G401 (cell line): ENCODE measurements at places on chromosomes 16 and 17. TPM values are rescaled to one million over a fixed set of nuclear protein-coding genes. Genes with fewer than 3 reads are reported as not detected.

DNA sequence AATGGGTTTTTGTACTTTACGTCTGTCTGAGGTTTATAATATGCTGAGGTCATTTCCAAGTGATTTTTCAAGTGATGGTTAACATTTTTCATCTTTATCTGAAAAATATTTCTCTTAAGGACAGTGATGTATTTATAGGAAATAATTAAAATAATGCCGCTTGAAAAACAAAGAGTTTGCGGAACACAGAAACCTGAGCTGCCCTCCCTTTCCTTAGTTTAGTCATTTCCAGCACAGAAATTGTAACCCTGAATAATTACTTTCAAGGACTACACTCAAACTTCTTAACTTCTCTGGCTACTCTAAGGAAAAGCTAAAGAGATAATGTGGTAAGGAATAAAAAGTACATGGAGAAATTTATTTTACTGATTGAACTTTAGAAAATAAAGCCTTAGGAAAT, 54.6 kb downstream of the MRTFB start:
- DNase-seq, result no peak

Gene SLFN14
- total RNA-seq, result not detected in 2 replicates

Gene TELO2
- 86.9 and 97.8 TPM in 2 replicates for total RNA-seq

- no peak for DNase-seq
These were observed 74.0 kb upstream of the CREBBP start for GRCh38 chr16:3954411-3954921.

DNA sequence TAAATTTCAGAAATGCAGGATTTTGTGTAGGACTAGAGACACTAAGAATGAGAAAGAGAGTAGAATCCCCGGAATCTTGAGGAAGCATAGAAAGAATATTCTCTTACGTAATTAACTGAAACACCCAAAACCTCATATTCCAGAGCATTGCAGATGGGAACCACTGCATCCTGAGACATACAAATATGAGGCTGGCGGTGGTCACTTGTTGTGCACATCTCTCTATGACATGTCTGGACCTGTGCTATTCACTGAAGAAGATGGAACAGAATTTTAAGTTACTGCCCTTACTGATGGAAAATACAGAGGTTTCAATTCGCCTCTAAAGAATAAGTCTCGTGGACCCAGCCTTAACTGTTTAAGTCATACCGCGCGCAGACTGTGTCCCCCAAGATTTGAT, 806 bp downstream of the RAD51C start:
- no peak for DNase-seq

DNA sequence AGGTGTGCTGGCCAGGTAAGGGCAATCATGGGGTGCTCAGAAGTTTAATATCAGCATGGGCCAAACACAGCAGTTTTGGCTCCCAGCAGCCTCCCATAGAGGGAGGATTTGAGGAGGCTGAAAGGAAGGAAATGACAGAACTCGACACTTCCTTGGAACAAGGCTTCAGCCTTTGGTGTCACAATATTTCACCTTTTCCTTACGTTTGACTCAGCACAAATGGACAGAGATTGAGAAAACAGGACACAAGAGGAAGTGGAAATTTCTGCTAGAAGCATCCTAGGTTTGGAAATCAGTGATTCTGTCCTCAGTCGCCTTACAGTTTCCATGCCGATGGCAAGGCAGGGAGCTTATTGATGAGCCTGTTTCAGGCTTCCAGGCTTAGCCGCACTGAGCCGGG, 181.4 kb downstream of the MAF start:
- no peak for DNase-seq

DNA sequence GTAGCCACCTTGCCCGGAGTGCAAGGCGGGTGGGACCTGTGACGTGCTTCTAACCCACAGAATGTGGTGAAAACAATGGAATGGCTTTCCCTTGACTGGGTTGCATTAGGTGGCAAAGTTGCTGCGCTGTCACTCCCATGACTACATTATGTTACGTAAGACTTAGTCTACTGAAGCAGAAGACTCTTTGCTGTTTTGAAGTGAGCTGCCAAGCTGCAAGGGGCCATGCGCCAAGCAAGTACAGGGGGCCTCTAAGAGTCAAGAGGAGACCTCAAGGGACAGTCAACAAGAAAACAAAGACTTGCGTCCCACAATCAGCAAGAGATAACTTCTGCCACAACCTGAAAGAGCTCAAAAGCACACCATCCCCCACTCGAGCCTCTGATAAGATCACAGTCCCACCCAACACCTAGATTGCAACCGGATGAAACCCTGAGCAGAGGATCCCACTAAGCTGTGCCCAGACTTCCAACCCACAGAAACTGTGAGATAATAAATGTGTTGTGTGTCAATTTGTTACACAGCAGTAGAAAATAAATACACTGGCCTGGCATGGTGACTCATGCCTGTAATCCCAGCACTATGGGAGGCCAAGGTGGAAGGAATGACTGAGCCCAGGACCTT, 16.5 kb downstream of the ANKRD11 start:
- no peak for DNase-seq

DNA sequence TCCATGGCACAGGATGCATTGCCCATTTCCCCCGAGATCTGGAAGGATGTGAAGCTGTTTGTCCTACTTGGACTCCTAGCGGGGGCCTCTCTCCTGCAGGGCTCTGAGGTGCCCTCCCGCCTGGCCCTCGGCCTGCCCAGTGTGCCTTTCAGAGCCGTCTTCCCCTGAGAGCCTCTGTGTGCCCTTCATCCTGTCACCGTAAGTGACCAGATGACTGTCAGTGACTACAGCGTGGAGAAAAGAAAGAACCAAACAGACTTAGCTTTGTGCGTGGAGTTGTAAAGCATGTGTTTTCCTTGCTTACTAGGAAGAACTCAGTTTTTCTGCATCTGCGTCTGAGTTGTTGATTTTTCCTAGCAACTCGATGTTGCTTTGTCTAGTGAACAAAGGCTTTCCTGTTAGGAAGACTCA, 56.1 kb downstream of the BANP start:
- DNase-seq, result peak; percentile 34

GRCh38 chr17:80220736-80221215, 549 bp downstream of the SLC26A11 start:
- DNase-seq, result peak; percentile 16

DNA sequence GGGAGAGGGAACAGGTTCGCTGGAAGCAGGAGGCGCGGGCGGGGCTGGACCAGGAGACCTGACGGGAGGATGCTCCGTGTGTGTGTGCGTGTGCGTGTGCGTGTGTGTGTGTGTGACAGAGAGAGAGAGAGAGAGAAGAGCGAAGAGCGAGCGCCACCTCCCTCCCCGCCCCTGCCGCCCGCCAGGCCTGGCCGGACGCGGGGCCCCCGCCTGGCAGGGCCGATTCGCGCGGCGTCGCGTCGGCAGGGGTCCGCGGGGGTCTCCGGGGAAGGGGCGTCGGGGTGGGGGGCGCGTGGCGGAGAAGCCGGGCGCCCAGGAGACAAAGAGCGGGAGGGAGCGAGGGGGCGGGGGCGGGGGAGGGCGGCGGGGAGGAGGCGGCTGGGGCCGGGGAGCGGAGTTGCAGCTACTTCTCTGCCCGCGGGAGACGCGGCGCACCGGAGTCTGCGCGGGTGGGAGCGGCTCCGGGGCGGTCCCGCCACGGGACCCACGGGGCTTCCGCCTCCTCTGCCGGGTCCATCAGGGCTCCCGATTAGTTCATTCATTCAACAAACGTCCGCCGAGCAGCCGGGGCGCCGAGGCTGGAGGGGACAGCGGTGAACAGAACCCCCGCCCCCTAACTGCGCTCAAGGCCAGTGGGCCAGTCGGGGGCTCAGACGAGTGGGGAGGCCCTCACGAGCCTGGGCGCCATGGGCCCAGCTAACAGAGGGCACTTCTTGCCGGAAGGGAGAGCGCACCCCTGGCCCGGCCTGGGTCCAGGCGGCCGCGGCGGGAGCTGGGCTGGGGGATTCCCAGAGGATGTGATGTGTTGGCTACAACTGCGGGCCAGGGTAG, at the start of gene SAMD14:
SAMD14 (minus strand) TSS at position 433 of the 831 bp plus-strand sequence. CDS start 5,201 bp downstream, outside the sequence.
- peak; percentile 87 for DNase-seq

DNA sequence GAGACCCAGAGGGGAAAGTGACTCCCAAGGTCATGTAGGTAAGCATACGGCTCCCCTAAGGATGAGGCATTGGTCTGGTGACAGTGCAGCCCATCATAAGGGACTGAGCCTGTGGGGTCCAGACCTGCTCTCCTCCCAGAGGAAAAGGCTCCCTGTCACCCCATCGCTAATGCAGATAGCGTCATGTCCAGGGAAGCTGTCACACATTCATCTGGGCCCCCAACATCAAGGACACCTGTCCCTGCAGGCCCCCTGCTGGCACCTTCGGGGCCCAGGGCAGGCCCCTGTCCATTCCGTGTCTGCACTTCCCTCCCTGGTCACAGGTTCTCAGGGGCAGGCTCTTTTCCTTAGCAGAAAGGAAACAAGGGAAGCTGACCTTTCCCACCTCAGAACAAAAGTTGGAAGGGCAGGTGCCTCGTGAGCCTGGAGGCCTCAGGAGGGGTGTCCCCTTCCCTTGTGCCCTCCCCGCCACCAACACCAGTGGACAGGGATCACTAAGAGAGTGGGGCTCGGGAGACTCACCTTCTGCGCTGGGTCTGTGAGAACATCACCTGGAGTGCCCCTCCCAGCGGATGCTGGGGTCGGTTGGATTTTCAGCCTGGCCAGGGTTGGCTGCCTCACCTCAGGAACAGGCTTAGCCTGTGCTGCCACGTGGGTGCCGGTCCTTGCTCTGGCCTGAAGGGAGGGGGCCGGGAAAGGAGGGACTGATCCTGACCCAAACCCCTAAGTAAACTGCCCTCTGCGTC, 17.3 kb upstream of the LASP1NB start:
- no peak for DNase-seq

GRCh38 chr17:17855976-17856375, 19.2 kb upstream of the SREBF1 start:
- peak; percentile 51 for DNase-seq

Gene PRAC2
- 9.5 and 42.2 TPM in 2 replicates for total RNA-seq

DNA sequence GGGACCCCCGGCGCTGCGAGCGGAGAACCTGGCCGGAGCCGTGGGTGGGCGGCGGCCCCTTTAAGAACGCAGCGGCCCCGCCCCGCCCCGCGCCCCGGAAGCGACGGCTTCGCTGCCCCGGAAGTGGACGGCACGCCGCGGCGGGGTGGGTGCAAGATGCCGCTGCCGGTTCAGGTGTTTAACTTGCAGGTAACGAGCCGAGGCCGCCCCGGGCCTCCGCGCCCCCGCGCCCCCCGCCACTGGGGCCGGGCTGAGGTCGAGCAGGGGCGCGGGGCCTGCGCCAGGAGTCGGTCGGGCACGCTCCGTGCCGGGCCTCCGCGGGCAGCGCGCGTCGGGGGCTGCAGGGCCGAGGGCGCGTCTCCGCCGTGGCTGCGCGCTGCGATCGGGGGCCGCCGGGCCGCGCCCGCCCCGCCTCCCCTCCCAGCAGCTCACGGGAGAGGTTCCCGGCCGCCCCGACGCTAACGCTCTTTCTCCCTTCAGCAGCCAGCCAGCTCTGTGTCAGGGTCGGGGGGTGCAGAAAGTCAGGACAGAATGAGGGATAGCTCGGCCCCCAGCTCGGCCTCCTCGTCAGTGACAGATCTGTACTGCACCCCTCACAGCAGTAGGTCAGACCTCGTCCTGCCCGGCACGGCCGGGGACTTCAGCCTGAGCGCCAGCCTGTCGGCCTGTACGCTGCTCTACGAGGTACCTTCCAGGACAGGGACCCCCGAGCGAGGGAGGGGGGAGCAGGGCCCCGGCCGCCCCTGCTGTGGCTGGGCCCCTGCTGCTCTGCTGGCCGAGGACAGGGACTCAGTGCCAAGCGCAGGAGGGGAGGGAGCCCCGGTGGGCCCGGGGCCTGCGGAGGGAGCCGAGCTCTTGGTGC, at the start of the genes GPS1 and RFNG:
GPS1 (plus strand) TSS at position 123 of the 862 bp plus-strand sequence; CDS start at position 157, 34 bp downstream.
RFNG (minus strand) TSS at position 36 of the 862 bp plus-strand sequence. CDS start 45 bp downstream, outside the sequence.
- peak; percentile 77 for DNase-seq

Gene USP6
- not detected in 2 replicates for total RNA-seq

DNA sequence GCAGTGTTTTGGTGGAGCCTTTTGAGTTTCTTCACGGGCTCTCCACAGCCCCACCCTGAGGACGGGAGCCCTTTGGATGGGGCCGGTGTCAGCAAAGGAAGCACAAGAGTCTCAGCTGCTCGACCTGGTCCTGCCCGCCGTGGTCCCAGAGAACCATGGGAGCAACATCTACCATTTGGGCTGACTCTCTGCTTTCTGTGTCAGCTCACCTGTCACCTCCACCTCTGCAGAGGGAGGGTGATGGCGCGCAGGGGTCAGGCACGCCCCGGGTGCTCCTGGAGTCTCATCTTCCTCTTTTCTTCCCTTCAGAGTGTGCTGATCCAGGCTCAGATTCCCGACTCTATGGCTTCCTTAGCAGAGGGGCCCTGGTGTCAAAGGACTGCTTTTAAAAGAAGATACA, 171.7 kb downstream of the LAT start:
- no peak for DNase-seq

Gene KRTAP2-1
- total RNA-seq, result not detected in 2 replicates

DNA sequence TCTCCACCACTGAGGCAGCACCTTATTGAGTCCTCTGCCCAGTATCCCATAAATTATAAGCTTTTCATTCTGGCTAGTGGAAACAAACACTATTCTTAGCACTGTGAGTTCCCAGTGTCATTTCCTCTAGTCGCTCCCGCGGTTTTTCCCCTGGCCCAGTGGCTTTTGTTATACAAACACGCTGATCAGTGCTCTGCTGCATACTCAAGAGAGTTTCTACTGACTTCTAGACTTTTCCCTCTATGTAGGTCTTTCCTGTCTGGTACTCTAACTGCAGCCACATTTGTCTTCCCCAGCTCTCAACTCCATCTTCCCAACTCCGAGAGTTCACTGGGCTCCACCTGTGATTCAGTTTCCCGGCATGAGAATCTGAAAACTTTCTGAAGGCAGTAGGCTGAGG, 556.6 kb upstream of the SALL1 start:
- no peak for DNase-seq

Gene HOXB3
- total RNA-seq, result 0.74 and 12.0 TPM in 2 replicates

GRCh38 chr17:42571435-42572225, 4.7 kb downstream of the MLX start:
- no peak for DNase-seq
